Left ventricle myocardium superior (tissue), 1 donor: ENCODE measurements at places on chromosomes 6 and 20.

- DNase-seq = no peak
These were observed 148.0 kb downstream of the LRFN2 start for GRCh38 chr6:40439026-40439800.

GRCh38 chr20:59620860-59621505 lies 16.6 kb downstream of the PHACTR3 start:
- no peak for DNase-seq

DNA sequence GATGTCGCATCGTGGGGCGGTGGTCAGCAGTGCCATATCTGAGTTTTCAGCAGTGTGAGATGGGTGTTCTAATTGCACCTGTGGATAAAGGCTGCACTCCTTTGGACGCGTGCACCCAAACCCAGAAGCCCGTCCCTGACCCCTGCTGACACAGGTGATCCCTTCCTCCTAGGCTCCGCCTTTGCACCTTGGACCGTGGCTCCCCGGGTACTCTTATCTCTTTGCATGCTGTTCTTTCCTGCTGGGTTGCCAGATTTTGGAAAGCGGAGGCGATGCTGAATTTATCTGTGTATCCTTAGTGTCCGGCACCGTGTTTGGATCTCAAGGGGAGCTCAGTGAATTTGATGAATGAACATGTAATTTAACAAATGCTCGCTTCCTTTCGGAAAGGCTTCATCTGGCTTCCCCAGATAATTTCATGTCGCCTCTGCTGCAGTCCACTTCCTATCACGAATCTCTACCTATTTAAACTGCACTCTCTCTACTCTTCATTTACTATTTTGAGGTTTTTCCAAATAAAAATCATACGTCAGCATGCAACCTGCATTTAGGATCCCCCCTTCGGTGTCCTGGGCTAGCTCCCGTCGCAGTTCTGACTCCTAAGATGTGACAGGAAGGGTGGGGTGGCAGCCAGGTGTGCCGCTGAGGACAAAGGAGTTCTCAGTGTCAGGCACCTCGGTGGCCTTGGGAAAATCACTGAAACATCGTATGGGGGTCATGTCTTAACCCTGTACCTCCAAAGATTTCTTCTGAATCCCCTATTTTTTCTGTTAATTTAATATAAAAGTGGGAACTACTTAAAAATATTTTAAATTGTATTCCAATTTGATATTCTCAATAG lies 753 bp upstream of the PERP start:
- DNase-seq = no peak

- no peak for DNase-seq
These were observed 5.9 kb downstream of the TP53TG5 start for GRCh38 chr20:45372241-45372640.

DNA sequence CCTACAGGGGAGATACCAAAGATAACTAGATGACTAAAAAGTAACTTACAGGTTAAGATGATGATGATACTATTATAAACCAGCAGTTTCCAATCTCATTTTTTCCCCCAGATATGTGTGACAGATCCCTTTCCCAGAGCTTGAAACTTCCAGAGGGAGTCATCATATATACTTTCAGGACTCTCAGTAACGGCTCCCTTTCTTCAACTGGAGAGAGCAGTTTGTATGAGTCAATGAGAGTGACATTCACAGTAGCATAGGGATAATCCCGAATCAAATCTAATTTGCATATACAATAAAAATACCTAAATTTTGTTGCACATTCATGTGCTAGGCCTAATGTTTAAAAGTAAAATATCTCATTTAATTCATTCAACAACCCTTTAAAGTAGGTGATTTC lies 29.7 kb downstream of the IGF2R start:
- DNase-seq = no peak
